ENCODE measurements at places on chromosomes 3 and 15.

- no peak for DNase-seq
Measured at GRCh38 chr15:89554247-89554646, 21.0 kb upstream of the TICRR start.

DNA sequence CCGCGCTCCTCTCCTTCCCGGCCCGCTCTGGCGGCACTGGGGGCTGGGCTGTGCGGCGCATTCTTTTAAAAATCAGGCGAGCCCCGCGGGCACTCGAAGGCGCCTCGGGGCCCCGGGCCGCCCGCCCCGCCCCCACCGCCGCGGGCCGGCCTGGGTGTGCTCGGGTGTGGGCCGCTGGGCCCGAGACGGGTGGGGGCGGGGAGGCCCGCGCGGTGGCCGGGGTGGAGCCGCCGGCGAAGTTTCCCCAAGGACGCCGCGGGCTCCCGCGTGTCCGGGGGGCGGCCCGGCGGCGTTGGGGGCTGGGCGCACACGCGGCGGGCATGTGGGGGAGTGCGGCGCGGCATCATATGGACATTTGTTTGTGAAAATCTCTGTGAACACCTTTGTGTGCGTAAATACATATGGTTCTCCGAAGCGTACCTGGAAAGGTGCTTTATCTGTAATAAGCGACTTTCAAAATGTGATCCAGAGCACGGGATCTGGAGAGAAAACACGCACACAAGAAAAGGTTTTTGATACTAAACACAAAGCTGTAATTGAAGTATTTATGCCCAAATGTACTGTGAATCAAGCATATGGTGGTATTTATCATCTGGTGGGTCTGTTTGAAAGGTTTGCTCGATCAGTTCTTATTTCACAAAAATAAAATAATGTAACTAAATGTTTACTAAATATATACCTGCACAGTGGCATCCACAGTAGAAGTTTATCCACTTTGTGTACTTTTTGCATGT is 612 bp upstream of the TBL1XR1 start:
- no peak for DNase-seq

DNA sequence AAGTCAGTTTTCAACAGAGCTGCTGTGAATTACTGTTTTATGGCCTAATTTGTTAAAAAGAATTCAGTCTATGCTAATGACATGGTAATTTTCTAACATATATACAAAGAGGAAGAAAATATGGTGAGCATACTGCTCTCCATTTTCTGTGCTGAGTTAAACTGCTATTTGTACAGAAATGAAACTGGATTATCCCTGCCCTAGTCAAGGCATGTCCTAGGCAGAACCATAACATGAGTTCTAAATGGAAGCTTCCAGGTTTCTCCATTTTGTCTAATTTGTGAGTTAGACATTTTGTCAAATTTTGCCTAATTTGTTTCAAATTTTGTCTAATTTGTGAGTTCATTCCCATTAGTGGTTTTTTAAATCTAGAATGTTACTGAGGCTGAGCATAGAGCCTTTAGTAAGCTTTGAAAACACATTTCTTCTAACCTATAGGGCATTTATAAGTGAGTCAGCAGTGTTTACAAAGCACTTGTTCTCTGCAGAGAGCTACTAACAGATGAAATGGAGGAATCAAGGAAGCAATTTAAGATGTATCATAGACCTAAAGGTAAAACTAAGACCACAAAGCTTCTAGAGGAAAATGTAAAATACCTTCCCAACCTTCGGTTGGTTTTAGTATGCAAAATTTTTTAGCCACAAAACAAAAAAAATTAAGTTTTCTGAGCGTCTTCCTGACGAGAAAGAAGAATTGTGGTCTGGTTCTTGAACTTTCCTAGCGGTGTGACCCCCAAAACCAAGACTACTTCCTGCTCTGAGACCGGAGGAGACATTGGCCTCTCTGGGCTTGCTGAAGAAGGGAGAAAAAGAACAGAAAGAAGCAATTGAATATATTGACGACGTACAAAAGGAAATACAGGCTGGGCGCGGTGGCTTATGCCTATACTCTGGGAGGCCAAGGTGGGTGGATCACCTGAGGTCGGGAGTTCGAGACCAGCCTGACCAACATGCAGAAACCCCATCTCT is 9.8 kb downstream of the P2RY14 start:
- no peak for DNase-seq

- DNase-seq: no peak
Measured at GRCh38 chr3:137081711-137082110, 123.9 kb downstream of the IL20RB start.

- no peak for DNase-seq
Measured at GRCh38 chr3:71587958-71588357, 4.4 kb upstream of the FOXP1 start.

GRCh38 chr3:186492385-186492984 is 51.7 kb downstream of the CRYGS start:
- DNase-seq: no peak

DNA sequence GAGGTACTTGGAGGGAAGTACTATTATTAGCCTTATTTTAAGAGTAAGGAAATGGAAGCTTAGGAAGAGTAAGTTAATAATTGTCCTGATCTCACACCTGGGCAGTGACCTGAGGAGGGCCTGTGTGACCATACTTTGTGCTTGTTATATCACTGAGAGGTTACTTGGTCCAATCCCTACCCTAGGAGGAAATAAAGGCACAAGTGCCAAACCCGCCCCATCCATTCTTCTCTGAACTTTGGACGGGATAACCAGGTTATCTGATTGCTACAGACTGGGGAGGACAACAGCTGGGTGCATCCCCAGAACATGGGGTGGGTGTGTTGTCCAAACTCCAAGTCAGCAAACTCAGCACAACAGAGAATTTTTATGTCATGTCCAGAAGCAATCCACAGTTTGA is 77.7 kb upstream of the NR2E3 start:
- no peak for DNase-seq

- DNase-seq: no peak
Measured at GRCh38 chr3:72263223-72263990, 478.5 kb upstream of the PROK2 start.
